ENCODE measurements at places on chromosomes 1 and 21.

DNA sequence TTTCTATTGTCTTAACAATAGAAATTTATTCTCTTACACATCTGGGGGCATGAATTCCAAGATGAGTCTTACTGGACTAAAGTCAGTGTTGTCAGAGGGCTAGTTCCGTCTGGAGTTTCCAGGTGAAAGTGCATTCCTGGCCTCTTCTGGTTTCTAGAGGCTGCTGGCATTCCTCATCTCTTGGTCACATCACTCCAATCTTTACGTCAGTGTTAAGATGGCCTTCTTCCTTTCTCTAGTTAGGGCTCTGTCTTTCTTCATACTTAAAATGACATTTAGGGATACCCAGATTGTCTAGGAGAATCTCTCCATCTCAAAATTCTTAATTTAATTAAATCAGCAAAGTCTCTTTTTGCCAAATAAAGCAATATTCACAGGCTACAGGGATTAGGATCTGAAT lies 13.3 kb upstream of the PDC start:
- no peak for DNase-seq

- no peak for DNase-seq
Observed at GRCh38 chr1:198655459-198656121, 16.8 kb downstream of the PTPRC start.

- no peak for DNase-seq
Observed at GRCh38 chr1:79599257-79599656, 592.7 kb upstream of the ADGRL4 start.

- DNase-seq, result no peak
Observed at GRCh38 chr1:59755069-59755685, 59.6 kb upstream of the HOOK1 start.

DNA sequence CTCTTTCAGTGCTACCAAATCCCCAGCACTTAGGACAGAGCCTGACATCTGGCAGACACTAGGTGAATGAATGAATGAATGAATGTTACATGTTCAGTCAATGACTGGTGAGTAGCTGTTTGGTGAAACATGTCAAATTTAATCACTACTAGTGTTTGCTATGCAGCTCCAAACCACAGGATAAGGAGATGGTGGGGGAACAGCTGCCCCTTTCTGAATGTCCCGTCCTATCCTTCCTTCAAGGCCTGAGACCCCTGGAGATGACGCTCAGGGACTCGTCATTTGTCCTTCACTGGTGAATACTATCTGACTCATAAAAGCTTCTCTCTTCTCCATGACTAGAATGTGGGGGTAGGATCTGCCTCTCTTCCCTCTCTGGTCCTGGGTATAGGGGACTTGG lies 175.4 kb downstream of the HIVEP3 start:
- DNase-seq, result no peak

GRCh38 chr21:33314111-33314510 lies 10.7 kb upstream of the IFNAR1 start:
- no peak for DNase-seq

DNA sequence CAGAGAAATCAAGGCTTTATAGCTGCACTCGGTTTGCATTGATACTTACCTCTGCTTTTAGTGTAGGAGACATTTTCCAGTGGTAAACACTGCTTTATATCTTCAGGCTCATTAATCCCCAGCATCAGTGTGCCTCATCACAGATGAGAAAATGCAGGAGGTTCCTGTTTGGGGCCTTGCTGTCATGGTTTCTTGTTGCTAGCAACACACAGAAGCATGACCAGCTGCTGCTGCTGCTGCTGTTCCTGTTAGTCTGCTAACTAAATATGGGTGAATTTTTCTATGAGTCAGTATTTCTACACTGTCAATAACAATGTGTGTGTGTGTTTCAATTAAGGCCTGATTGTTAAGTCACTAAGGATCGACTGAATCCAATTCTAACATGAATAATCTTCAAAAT lies 85.8 kb upstream of the RGS1 start:
- no peak for DNase-seq

GRCh38 chr1:17136936-17137335 lies 17.7 kb upstream of the PADI2 start:
- no peak for DNase-seq

DNA sequence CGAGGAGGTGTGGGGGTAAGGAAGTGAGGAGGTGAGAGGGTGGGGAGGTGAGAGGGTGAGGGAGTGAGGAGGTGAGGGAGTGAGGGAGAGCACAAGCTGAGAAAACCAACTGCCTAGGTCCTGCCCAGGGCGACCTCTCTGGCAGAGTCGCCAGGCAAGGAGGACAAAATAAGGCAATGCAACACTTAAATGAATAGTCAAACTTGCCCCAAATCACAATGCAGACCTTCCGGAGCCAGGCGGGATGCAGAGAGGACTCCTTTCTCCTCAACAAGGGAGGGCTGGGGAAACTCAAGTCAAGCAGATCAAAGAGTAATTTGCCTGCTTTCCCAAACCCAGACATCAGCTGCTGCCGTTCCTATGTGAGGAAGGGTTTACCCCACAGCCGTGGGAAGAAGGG lies 86.0 kb downstream of the CCDC185 start:
- DNase-seq, result no peak

- no peak for DNase-seq
Observed at GRCh38 chr1:51088474-51088873, 13.6 kb upstream of the C1orf185 start.
